ENCODE measurements at places on chromosomes 4 and X.

DNA sequence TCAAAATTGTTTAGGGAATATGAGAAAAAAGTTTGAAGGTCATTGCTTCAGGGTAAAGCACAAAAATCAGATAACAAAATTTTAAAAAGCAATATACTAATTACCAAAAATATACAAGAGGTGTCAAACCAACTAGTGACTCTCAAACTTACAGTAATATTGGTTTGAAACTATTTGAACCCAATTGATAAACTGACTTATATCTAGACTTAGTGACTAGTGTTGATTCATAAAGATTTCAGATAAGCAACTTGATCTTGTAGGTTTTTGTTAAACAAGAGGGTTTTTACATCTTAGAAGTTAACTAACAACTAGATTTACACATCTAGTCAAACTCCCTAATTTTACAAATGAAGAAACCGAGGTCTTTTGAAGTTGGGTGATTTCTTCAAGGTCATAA is 7.7 kb downstream of the TAB3 start:
- DNase-seq: no peak

GRCh38 chr4:52750819-52751486 is at the start of gene ERVMER34-1:
ERVMER34-1 (minus strand) TSS chr4:52751425; CDS start chr4:52745520, 5,905 bp downstream.
- DNase-seq: no peak

DNA sequence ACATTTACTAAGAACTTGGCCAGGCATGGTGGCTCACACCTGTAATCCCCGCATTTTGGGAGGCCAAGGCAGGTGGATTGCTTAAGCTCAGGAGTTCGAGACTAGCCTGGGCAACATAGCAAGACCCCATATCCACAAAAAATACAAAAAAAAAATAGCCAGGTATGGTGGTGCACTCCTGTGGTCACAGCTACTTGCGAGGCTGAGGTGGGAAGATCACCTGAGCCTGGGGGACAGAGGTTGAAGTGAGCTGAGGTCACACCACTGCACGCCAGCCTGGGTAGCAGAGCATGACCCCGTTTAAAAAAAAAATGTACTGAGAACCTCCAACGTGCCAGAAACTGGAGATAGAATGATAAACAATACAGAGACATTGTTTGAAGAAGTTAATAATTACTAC is 8.0 kb downstream of the OPRPN start:
- DNase-seq: no peak

- DNase-seq: no peak
Measured at GRCh38 chrX:46873746-46874145, 36.9 kb downstream of the RP2 start.

DNA sequence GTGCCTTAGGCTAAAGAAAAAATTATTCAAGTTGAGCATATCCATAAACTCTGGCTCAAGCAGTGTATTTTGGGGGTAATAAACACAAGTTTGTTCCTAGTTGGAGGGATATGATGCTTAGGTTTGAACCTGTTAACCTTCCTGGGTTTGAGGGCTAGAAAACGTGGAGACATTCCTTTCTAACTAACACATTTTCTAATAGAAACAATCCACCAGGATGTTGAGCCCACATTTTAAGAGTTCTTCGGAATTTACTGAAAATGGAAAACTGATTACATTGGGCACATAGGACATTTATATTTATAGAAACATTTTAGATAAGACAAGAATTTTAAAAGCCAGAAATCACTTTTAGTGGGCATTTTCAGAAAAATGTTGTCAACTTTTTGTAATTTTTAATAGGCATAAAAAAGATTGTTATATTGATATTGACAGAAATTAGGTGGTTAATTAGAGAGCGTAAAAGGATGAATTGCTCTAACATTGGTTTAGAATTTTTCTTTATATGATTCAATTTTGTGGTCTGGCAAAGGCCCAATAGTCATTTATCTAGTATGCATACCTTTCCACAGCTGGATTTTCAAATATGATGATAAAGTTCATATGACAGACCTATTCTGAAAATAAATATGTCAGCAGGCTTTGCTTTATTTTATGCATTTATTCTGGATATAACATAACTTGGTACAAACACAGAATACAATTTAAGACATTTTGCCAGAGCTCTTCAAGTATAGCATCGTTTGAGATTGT is 49.2 kb downstream of the CEP44 start:
- no peak for DNase-seq

DNA sequence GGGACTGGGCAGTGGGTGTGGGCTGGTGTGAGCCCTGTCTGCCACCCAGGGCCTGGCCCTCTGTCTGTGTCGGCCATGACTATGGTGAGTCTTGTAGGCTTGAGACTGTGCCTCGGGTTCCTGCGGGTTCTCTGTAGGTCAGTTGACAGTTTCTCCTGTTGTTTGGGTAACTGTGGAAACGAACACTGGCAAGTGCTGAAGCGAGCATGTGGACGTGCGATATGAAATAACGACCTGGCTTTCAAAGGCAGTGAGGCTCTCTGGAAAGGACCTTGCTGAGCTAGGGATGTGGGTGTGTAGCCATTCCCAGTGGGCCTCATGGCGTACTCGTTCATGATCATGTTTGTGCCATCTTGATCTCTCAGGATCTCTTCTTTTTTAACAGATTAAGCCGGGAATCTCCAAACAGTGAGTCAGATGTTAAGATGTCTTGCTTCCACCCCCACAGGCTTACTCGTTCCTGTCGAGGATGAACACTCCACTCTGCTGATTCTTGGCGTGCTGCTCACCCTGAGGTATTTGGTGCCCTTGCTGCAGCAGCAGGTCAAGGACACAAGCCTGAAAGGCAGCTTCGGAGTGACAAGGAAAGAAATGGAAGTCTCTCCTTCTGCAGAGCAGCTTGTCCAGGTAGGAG is 41.3 kb downstream of the HTT start:
- no peak for DNase-seq

- DNase-seq: no peak
Measured at GRCh38 chr4:8410641-8411271, 29.8 kb downstream of the ACOX3 start.
